ENCODE measurements at places on chromosomes 1 and 21. TPM values are rescaled to one million over a fixed set of nuclear protein-coding genes. Genes with fewer than 3 reads are reported as not detected.

- DNase-seq: no peak
Measured at GRCh38 chr1:29643838-29644440, 407.6 kb downstream of the PTPRU start.

GRCh38 chr1:150537732-150538684 lies 11.2 kb upstream of the ADAMTSL4 start:
- no peak for DNase-seq

Gene GJA9
- total RNA-seq: not detected

DNA sequence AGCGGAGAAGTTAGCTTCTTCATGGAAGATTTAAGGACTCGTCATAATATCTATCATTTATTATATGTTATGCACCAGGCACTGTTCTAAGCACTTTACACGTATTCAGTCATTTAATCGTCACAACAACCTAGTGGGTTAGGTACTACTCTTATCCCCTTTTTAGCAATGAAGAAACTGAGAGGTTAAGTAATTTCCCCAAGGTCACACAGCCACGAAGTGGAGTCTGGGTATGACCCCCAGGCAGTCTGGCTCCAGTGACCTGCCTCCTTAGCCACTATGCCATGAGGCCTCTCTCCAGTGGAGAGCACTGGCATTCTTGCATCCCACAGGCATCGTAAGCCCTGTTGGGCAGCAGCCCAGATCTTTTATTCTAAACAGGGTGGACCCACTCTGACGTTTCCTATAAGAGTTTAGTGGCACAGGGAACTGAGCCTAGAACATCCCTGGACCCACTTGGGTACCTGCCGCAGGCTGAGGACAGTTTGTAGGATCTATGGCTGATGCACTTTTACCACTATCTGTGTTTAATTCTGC lies 123.0 kb downstream of the NAV1 start:
- no peak for DNase-seq

- no peak for DNase-seq
Measured at GRCh38 chr1:201098992-201099677, 13.1 kb downstream of the CACNA1S start.

DNA sequence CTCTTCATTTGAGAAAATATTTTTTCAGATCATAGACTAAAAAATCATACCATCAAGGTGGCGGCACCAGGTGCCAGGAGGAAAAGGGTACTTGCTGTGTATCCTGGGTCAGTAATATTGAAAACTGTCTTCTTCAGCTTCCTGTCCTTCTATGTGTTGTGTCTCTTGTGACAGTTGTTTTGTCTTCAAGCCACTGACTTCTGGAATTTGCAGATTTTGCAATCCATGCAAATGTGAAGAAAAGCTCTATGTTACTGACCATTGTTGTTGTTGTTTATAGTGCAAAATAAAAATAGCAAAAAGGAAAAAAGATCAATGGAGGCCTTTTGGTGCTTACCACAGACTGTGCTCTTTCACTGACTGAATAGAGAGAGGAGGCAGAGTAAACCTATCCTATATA lies 83.2 kb upstream of the RHOU start:
- DNase-seq: no peak

- no peak for DNase-seq
Measured at GRCh38 chr1:159318784-159319551, 16.8 kb downstream of the FCER1A start.

DNA sequence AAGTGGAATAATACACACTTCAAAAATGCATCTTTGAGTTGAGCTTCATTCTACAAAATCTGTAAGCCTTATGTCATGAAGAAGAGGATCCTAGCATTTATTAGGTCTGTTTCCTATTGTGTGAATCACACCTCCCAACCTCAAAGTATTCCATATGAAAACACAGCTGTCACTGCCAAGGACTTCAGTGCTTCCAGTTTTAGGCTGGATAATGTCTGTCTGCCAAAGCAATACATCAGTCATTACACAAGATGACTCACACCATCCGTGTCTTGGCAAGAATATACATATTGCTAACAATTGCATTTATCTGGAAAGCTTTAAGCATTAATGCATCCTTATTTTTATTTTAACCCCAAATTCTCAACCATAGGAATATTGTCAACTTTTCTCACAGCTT lies 125.7 kb upstream of the TMPRSS15 start:
- no peak for DNase-seq

DNA sequence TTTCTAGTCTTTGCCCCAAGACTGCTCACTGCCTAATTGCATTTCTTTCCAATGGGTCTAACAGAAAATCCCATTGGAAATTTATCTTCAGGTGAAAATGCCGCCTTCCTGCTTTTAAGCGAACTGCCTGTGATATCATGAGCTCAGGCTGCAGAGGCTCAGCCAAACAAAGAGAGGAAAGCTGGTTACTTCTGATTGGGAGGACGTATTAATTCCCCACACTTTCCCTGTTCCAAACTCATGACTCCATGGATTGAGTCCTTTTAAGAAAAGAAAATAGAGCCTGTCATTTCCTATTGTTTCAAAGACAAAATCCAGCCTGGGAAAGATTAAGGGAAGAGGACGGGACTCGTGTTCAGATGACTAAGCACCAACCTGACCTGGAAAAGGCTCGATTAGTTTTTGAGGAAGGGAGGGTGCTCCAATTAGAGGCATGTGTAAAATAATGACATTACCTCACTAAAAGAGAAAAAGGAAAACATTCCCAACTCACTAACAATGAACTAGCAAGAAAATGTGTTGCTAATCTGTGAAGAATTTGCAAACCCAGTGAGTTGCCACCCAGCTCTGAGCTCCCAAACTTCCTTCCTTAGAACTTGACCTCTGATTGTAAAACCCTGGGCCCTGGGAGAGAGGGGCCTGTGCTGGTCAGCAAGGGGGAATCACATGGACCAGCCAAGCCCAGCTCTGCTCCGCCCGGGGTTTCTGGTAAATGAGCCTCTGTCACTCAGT lies 61.2 kb downstream of the TCP10L start:
- DNase-seq: no peak

Measured in activated T-cell treated with anti-CD3 and anti-CD28 coated beads, Interleukin-2, amount 50 U/mL, for 72 hours (primary cell).